Activated naive CD4-positive, alpha-beta T cell treated with anti-CD3 and anti-CD28 coated beads, Interleukin-2, amount 50 U/mL, for 72 hours (primary cell): ENCODE measurements at places on chromosomes 5 and 9. TPM values are rescaled to one million over a fixed set of nuclear protein-coding genes. Genes with fewer than 3 reads are reported as not detected.

DNA sequence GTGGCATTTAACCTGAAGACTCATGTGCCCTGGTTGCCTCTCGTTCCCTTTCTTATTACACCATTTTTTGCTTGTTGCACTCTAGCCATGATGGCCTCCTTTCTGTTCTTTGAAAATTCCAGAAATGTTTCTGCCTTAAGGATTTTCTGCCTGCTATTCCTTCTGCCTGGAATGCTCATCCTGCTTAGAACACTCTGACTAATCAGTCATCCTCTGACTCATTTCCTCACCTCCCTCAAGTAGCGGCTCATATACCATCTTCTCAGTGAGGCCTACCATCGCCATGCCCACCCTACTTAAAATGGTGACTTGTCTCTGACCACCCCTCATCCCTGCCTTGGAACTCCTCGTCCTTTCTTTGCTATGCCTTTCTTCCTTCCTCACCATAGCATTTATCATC, 68.8 kb downstream of the KIF4B start:
- no peak for DNase-seq

GRCh38 chr9:94950579-94951323, 224.3 kb downstream of the AOPEP start:
- no peak for DNase-seq

GRCh38 chr9:14585730-14586473, 107.3 kb downstream of the ZDHHC21 start:
- peak; percentile 10 for DNase-seq

- peak; percentile 98 for DNase-seq
These were observed at the start of gene RCL1 for GRCh38 chr9:4792572-4793458. Gene RCL1 (plus strand): TSS chr9:4792944. CDS start chr9:4793092, 148 bp downstream.

DNA sequence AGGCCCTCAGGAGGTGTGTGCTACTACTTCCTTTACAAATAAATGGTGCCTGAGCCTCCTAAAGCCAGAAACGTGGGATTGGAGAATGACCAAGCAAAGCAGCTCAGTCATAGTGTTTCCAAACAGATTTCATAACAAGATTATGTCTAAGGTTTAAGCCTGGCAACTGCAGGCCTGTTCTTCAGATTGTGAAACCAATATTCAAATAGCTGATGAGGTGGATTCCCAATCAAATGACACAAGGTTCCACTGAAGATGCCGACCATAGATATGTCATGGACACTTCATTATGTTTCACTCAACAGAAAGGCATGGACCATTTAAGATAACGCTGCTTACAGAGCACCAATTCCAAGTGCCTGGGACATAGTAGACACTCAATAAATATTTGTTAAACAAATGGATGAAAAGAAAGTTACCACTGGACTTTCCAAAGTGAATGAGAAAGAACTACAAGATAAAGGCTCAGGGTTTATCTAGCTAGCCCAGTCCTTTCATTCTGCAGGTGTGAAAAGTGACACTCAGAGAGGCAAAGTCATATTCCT, 189.5 kb downstream of the ACTL7B start:
- DNase-seq: no peak

DNA sequence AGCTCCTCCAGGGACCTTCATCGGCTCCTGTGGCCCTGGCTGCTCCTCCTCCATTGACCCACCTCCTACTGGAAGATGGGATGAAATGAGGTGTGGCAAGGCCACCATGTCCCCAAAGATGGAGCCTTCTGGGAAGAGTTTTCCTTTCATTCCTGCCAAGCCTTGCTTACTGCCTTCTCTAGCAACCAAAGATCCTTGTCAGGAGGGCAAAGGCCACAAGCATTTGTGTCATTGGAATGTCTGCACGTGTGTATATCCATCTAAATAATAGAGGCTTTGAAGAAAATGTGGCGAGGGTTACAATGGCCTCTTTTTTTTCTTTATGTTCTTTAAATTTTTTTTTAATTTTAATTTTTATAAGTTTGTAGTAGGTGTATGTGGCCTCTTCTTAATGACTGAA, 313.6 kb downstream of the ARHGEF28 start:
- DNase-seq: no peak

DNA sequence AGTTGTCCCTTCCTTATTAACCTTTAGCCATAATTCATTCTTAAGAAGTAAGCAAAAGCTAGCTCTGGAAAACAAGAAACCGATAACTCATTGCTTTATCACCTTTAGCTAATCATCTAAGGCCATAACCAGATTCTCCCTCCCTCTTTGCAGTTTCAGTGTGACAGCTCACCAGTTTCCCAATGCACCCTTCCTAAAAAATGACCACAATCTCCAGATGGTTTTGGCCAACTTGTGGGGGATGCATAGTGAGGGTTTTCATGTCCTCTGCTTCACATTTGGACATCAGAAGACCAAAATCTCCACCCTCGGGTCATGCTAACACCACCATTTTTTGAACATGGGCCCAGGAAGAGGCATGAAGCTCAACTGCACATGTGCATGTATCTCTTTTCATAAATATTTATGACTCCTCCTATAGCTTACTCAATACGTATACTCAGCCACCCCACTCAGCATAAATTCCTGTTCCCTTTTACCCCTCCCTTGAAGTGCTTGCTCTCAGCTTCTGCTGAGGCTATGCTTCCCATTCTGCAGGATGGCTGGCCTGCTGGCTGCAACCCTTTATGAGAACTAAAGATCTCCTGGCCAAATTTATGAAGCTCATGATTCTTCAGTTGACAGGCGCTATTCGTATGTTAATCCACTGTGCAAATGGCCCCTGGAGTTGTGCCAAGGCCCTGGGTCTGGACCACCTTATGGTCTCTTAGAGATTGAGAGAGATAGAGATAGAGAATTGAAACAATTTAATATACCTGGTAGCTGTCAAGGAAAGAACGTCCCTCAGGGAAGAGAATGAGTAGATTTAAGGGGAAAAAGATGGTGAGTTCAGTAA, 14.8 kb downstream of the PPP3R2 start:
- no peak for DNase-seq

GRCh38 chr9:86201474-86202337, 57.8 kb downstream of the C9orf153 start:
- no peak for DNase-seq

- no peak for DNase-seq
These were observed 18.9 kb downstream of the CARD19 start for GRCh38 chr9:93114984-93115335.

DNA sequence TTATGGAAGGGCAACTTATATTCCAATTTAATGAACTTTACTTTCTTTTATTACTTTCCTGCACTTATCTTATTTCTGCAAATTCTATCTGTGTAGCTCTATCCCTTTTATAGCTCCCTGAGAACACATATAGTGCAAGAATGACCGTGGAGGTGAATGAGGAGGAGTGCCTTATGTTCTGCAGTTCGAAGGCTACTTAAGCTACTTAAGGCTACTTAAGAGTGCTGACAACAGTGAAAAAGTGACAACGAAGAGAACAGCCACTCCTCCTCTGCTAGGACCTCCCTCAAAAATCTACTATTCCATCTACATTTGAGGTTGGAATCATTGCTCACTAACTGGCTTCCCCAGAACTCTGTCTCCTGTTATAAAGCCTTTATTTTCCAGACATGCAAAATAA, 1365.7 kb upstream of the C9orf72 start:
- no peak for DNase-seq

GRCh38 chr5:765948-766631, 18.4 kb downstream of the ZDHHC11B start:
- no peak for DNase-seq

DNA sequence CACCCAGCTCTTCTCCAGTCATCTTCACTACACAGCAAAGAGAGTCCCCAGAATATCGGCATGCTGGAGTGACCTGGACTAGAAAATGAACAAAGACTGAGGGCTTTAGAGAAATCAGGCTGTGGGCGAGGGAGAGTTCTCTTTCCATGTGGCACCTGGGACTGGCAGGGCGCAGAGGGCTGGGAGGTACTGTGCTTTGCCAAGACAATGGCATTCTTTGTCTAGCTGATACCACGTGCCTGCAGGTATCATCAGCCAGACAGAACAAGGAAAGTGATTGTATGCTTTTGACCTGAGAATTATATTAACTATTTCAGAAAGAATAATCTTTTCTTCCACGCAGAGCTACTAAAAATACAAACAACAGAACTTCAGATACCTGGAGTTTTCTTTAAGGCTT, 30.5 kb downstream of the DDX31 start:
- DNase-seq: no peak

DNA sequence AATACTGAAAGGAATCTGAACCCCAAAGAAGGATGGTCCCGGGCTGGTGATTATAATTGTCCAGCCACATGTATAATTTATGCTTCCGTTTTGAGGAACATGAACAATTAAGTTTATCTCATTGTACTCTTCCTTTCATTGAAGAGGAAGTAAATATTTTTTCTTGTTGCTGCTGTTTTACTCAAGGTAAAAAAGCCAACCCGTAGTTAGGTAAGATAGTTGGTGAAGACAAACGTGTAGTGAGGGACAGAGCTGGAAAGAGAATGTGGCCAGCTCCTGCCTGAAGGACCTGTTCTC, 5.1 kb downstream of the RCL1 start:
- no peak for DNase-seq

DNA sequence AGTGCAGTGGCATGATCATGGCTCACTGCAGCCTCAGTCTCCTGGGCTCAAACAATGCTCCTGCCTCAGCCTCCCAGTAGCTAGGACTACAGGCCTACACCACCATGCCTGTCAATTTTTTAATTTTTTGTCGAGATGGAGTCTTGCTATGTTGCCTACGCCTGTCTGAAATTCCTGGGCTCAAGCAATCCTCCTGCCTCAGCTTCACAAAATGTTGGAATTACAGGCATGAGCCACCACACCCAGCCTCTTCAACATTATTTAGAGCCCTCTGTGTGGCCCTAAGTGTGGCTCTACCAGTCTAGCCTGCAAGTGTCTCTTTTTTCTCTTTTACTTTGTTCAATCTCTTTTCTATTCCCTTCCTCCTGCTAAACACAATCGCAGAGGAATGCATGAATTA, 154.4 kb upstream of the EPB41L4A start:
- no peak for DNase-seq

DNA sequence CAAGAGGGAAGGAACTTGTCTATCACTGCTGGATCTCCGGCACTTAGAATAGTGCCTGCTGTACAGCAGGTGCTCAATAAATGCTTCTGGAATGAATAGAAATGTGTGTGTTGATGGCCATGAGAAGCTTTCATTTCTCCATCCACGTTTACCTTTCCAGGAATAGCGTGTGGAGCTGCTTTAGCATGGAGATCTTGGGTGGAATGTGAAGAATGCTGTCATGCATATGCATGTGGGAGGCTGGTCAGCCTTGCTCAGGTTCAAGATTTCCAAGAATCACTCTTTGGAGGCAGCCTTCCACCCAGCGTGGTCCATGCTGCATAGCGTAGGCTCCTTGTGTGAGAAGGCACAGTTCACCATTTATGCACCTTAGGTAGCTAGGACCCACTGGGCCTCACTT, 19.2 kb downstream of the COL15A1 start:
- no peak for DNase-seq

GRCh38 chr5:116559673-116560164, 14.9 kb downstream of the SEMA6A start:
- DNase-seq: no peak

- DNase-seq: no peak
These were observed 38.7 kb downstream of the SLC28A3 start for GRCh38 chr9:84301851-84302250.

GRCh38 chr9:76023715-76024195, 133.3 kb downstream of the PCSK5 start:
- no peak for DNase-seq

GRCh38 chr9:1538301-1538700, 476.8 kb upstream of the SMARCA2 start:
- DNase-seq: no peak

DNA sequence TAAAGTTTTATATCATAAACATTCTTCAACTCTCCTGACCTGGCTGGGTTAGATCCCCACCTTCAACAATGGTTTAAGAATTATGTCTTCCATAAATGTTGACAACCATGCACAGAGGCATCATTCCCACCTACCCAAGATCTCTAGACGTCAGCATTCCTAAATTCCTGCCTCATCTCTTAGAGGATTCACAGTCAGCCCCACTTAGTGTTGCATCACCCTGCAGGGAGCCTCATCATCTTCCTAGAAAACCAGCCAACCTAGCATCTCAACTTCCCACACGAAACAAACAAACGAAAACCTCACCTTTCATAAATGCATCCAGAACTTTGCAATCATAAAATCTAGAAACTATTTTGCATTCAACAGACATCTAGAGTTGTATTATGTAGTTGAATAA, 816.1 kb upstream of the C9orf72 start:
- no peak for DNase-seq

- no peak for DNase-seq
These were observed 63.4 kb downstream of the BARX1 start for GRCh38 chr9:93891549-93892310.

GRCh38 chr5:178370102-178370501, 137.5 kb upstream of the PHYKPL start:
- no peak for DNase-seq

GRCh38 chr9:98157372-98157771, 35.1 kb downstream of the CORO2A start:
- no peak for DNase-seq

- DNase-seq: no peak
These were observed 156.4 kb downstream of the ST8SIA4 start for GRCh38 chr5:100746730-100747129.

- no peak for DNase-seq
These were observed 22.4 kb downstream of the TNFAIP8 start for GRCh38 chr5:119378075-119378700.

- DNase-seq: no peak
These were observed 64.7 kb downstream of the ERMP1 start for GRCh38 chr9:5767968-5768932.

DNA sequence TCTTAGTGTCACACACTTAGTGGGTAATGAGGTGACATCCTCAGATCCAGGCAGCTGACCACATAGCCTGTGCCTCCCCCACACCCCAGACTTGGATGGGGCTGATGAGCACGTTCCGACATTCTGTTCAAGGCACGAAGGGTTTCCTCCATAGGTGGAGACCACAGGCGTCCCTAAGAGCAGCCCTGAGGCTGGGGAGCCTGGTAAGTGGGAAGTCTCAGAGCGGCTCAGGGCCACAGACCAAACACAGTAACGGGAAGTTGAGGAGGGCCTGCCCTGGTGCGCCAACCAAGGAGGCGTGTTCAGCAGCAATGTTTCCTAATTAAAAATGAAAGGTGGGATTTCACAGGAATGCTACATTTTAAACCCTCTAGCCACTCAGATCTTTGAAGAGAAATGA, 102.3 kb upstream of the PHYKPL start:
- DNase-seq: no peak

DNA sequence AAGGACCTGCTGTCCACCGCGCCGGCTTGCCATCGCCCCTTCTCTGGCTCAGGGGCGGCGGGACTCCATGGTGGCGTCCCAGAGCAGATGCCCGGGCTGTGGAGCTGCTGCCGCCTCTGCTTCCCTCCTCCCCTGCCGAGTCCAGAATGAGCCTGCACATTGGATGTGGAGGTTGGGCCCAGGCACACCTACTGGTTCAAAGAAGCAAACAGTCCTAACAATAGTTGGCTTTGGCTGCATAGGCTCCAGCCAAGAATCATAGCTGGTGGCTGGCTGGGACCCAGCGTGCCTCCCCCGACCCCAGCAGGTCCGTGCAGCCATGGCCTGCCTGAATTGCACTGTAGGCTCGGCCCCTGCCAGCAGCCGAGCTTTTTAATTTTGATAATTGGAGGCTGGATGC, 25.8 kb downstream of the ADAMTSL2 start:
- no peak for DNase-seq

The FOXD4L4 gene
- total RNA-seq: 0.25 TPM

The GNA14 gene
- total RNA-seq: 0.25 TPM

The TMEM203 gene
- 15.3 TPM for total RNA-seq

The LCN9 gene
- not detected for total RNA-seq

The ISL1 gene
- not detected for total RNA-seq

The GPR151 gene
- not detected for total RNA-seq

The OTP gene
- total RNA-seq: not detected

The NXNL2 gene
- not detected for total RNA-seq

The STKLD1 gene
- total RNA-seq: 1.1 TPM

The AKNA gene
- 165 TPM for total RNA-seq

The CAMK4 gene
- total RNA-seq: 39.0 TPM
